ENCODE measurements at places on chromosomes 2 and 18.

- no peak for DNase-seq
These were observed 797.6 kb upstream of the CDH2 start for GRCh38 chr18:28974504-28974903.

- DNase-seq, result peak; percentile 7
These were observed 38.1 kb downstream of the SCN2A start for GRCh38 chr2:165277295-165277694.

DNA sequence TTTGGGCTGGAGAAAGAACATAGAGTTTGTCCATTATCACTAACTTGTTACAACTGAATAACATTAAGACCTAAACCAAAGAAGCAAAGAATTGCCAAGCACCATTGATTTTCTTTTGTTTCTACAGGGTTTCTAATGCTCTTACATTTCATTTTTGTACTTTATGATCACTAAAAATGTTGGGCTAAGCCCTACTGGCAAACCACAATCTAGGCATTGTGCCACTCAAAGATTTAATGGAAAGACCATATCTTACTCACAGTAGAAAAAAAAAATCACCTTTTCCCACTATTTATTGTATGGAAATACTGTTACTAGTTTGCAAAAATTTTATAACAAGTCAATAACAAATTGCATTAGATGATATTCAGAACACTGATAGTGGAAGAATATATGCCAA lies 447.4 kb upstream of the PKDCC start:
- no peak for DNase-seq

DNA sequence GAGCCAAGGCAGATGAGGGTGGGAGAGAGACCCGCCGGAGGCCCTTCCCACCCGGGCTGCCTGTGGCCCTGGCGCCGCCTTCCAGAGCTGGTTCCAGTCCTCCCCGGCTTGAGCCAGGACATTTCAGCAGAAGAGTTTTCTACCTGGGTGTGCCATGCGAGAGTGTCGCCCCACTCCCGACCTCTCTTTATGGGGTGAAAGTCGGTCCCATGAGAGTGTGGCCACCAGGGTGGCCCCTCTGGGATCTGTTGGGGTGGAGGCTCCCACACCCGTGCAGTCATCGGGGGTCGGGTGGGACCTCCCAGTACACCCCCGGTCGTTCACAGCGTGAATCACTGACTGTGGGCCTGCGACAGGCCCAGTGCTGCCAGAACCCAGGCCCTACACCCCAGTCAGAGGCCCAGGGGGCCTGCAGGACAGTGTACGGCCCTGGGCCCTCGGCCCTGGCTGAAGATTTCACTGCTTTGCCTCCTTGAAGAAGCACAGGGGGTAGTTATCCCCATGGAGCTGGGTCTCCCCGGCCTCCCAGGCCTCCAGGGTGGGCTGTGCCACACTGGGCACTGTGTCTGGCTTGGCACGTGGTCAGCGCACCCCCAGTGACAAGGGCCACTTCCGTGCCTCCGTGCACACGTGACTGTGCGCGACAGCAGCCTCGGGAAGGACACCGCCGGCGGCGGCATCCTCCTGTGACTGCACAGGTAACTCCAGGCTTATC lies 5.9 kb downstream of the NFATC1 start:
- DNase-seq, result no peak

DNA sequence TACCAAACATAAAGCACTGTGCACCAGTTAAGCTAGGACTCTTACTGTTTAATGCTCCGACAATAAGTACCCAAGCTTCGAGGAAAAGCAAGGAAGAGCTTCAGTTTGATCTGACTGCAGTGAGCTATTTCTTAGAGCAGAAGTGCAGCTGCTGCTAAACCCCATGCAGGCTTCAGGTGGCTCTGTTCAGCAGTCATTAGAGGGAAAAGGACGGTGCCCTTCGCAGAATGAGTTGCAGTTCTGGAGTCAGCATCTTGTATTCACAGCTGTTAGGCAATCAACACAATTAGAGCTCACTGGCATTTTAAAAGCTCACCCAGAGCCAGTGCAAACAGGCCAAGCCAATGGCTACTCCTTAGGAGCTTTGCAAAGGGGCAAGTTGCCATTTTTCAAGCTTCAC lies 1.5 kb upstream of the CERKL start:
- no peak for DNase-seq

DNA sequence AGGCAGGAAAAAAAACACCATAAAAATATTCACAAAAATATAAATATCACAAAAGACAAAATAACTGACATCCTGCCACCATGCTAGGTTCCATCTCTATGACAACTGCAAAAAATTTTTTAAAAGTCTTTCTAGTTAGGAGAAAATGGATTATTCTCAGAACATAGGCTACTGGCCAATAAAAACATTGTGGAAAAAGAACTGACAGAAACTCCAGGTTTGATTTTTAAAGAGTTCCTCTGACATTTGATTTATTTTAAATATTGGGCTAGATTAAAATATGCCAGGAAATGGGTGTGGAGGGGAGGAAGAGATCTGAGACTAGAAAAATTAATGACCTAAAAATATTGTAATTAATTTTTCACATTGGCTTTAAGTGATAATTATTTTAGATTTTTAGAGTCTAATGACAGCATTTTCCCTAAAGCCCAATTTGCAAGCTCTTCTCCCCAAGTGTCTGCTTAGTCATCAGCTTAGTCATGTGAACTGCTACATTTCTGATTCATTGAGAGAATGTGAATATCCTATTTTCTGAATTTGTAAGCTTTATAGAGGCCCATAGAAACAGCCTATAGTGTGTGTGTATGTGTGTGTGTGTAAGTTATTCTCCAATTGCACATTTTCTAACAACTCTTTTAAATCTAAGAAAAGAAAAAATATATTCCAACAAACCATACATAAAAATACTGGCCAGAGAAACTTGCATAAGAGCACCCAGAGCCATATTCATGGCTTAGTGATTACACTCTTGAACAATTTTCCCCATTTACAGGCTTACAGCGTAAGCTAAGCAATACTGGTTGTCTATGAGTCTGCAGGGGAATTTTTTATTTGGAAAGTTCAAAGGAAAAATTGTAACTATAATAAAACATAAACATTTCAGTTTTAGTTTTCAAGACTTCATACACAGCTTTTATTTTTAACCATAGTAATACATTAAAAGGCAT lies 48.4 kb downstream of the TMEFF2 start:
- DNase-seq, result peak; percentile 53

Data from fibroblast of skin of left quadriceps (primary cell).